ENCODE measurements at places on chromosomes 3 and 15.

DNA sequence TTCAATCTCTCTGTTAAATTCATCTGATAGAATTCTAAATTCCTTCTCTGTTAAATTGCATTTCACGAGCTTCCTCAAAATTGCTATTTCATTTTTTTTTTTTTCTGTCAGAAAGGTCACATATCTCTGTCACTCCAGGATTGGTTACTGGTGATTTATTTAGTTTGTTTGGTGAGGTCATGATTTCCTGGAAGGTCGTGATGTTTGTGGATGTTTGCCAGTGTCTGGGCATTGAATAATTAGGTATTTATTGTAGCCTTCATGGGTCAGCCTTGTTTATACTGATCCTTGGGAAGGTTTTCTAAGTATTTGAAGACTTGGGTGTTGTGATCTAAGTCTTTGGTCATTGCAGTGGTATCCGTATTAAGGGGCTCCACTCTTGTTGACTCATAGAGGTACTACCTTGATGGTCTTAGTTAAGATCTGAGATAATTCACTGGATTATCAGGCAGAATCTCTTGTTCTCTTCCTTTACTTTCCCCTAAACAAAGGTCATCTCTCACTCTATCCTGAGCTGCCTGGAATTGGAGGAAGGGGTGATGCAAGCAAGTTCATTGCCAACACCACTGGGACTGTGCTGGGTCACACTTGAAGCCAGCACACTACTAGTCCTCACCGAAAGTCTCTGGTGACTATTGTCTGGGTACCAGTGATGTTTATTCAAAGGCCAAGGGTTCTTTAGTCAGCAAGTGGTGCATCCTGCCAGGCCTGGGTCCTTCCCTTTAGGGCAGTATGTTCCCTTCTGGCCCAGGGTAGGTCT is 231.1 kb downstream of the GBE1 start:
- H3K36me3 ChIP-seq: peaks cover 1% of the 10 kb centered on the region
- no peak overlapping the region for H3K4me3 ChIP-seq
- no peaks in the 10 kb centered on the region for H3K27me3 ChIP-seq
- no peaks in the 10 kb centered on the region for H3K4me1 ChIP-seq

DNA sequence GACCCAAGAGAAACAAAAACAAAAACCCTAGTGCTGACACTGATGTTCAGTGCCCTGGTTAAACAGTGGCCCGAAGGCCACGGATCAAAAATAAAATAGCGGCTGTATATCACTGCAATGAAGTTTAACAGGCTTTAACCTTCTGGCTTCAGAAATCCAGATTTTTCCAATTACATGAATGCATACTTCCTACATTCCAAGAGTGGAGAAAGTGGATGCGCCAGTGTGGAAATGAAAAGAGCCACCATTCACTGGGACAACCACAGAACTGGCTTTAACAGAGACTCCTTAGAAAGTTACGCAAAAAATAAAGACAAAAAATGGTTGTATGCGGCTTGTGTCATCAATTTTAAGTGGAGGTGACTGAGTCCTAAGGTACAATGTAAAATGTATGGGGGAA is 522.2 kb downstream of the FHIT start:
- no peak overlapping the region for H3K27ac ChIP-seq
- H3K4me3 ChIP-seq: no peak overlapping the region
- H3K4me1 ChIP-seq: no peaks in the 10 kb centered on the region
- DNase-seq: no peak

DNA sequence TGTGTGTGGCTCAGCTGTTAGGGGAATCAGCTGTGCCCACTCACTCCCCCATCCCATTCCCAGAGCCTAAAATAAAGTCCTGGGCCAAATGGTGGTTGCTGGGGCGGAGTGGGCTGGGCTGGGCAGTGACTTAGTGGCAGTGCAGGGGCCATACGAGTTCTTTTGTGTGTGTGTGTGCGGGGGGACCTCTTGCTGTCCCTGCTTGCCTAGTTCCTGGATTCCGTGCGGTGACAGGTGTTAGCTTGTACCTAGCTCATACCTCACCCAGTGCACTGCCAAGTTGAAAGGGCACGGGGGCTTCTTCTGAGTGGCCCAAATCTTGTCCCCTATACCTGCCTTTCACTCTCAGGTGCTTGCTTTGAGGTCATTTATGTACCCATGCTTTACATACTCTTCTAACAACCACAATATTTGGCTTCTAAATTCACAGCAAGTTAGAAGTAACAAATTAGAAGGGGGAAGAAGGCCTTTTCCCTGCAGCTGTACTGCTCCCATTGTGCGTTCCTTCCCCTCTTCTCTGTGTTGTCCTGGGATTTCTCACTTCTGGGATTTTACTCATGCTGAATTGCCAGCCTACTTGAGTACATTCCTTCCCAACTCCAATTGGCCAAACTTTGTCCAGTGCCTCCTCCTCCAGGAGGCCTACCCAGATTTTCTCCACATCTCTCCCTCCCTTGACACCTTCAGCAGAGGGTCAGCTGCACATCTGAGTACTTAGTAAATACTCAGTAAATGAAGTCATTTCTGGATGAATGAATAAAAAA is 66.3 kb upstream of the POLG start:
- no peaks in the 10 kb centered on the region for H3K36me3 ChIP-seq
- H3K27ac ChIP-seq: no peak overlapping the region
- H3K4me3 ChIP-seq: peak overlapping the region; percentile 69

GRCh38 chr3:25587526-25587925 is 77.2 kb downstream of the TOP2B start:
- H3K4me3 ChIP-seq: no peak overlapping the region
- H3K27ac ChIP-seq: no peak overlapping the region
- no peak for DNase-seq

DNA sequence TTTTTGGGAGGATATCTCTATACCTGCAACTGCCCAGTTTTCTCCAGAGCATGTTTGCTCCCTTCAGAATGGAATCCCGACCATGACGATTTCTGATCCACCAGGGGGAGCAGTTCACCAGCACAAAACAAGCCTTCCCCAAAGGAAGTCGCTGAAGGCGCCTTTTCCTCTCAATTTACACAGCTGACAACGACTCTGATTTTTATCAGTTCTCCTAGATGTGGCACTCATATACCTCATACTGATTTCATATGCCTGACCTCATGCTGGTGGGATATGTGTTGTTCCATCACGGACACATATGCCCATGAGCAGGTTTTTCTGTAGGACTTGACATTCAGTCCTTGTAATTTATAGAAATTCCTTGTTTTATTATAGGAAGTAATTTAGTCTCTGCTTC is 1028.2 kb downstream of the MCTP2 start:
- no peaks in the 10 kb centered on the region for H3K36me3 ChIP-seq
- no peaks in the 10 kb centered on the region for H3K27me3 ChIP-seq
- DNase-seq: peak; percentile 47
- H3K27ac ChIP-seq: no peak overlapping the region
- H3K4me3 ChIP-seq: no peak overlapping the region

- no peak overlapping the region for H3K27ac ChIP-seq
- no peaks in the 10 kb centered on the region for H3K36me3 ChIP-seq
- no peaks in the 10 kb centered on the region for H3K4me1 ChIP-seq
- no peak for DNase-seq
- no peak overlapping the region for H3K4me3 ChIP-seq
Observed at GRCh38 chr3:185797993-185798830, 26.6 kb downstream of the IGF2BP2 start.

- no peaks in the 10 kb centered on the region for H3K36me3 ChIP-seq
- H3K27me3 ChIP-seq: no peaks in the 10 kb centered on the region
- no peak overlapping the region for H3K4me3 ChIP-seq
- H3K27ac ChIP-seq: no peak overlapping the region
- H3K4me1 ChIP-seq: no peaks in the 10 kb centered on the region
Observed at GRCh38 chr15:89038146-89038545, 50.1 kb upstream of the ABHD2 start.

GRCh38 chr15:96959501-96959900 is 629.0 kb downstream of the NR2F2 start:
- no peak for DNase-seq
- H3K4me3 ChIP-seq: no peak overlapping the region
- H3K27me3 ChIP-seq: no peaks in the 10 kb centered on the region
- no peaks in the 10 kb centered on the region for H3K36me3 ChIP-seq
- H3K4me1 ChIP-seq: no peaks in the 10 kb centered on the region

DNA sequence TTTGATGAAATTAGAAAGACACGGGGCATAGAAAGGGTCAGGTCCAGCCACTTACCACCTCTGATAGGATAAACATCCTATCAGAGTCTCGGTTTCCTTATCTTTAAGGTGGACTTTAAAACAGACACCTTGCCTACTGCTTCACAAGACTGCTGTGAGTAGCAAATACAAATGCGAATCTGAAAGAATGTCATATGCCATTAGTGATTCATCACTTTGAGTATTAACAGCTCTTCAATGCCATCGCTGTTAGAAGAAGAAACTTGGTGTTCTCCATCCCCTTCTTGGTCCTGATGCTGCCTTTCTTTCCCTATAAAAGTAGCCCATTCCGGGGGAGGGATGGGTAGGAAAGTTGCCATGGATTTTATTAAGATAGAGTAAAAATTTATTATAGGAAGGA is 220.2 kb downstream of the RORA start:
- H3K4me1 ChIP-seq: no peaks in the 10 kb centered on the region
- no peak overlapping the region for H3K4me3 ChIP-seq
- no peak for DNase-seq

DNA sequence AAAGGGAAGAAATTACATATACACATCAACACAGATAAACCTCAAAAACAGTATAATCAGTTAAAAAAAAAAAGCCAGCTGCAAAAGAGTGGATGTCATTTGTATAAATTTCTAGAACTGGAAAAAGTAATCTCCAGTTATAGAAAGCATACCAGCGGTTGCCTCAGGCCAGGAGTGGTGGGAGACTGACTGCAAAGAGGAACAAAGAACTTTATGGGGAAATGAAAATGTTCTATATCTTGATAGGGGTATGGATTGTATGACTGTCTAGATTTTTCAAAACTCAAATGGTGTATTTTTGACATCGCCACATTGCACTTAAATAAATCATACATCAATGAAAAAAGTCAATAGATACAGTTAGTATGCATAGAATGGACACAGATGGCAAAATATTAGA is 241.6 kb downstream of the SCAPER start:
- H3K27ac ChIP-seq: no peak overlapping the region
- no peak overlapping the region for H3K4me3 ChIP-seq
- no peaks in the 10 kb centered on the region for H3K36me3 ChIP-seq
- no peaks in the 10 kb centered on the region for H3K4me1 ChIP-seq

GRCh38 chr15:26690778-26691177 is 82.1 kb downstream of the GABRB3 start:
- DNase-seq: no peak
- no peaks in the 10 kb centered on the region for H3K36me3 ChIP-seq
- H3K4me3 ChIP-seq: no peak overlapping the region
- H3K4me1 ChIP-seq: no peaks in the 10 kb centered on the region
- no peak overlapping the region for H3K27ac ChIP-seq

DNA sequence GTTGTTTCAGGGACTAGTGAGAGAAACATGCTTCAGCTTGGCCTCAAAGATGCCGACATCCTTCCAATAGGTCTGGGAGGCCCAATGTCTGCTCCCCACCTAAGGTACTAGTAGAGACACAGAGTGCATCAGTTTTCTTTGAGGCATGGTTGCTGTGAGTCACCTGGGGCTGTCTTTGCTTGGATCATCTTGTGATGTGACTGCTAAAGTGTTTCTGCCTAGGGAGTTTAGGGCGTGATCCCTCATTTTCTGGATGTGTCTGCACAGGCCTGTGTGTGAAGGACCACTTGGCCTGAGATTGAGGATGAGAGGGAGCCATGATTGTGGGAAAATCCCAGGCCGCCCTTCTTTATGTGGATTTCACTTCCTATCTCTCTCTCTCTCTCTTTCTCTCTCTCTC is 4.8 kb downstream of the GASK1A start:
- H3K4me1 ChIP-seq: no peaks in the 10 kb centered on the region
- H3K27ac ChIP-seq: no peak overlapping the region
- H3K4me3 ChIP-seq: no peak overlapping the region
- H3K27me3 ChIP-seq: peaks cover 3% of the 10 kb centered on the region
- no peak for DNase-seq
- no peaks in the 10 kb centered on the region for H3K36me3 ChIP-seq

DNA sequence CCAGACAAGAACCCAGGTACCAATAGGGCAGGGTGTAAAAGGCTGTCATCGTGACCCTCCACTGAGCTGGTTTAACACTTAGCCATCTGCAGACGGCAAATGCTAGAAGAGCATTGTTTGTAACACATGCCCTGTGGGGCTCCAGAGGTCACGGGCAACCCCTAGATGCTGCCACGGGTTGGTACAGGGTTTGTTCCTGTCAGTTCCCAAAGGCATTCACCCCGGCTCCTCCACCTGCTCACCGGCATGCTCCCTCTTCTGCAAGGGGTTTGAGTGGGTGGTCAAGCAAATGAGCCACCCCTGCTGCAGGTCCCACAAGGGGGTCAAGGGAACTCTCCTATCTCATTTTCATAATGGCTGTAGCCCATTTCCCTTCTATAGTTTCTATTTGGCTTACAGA is 229.3 kb downstream of the ZPLD1 start:
- H3K36me3 ChIP-seq: no peaks in the 10 kb centered on the region
- DNase-seq: no peak
- H3K4me1 ChIP-seq: no peaks in the 10 kb centered on the region
- no peak overlapping the region for H3K4me3 ChIP-seq
- no peaks in the 10 kb centered on the region for H3K27me3 ChIP-seq

DNA sequence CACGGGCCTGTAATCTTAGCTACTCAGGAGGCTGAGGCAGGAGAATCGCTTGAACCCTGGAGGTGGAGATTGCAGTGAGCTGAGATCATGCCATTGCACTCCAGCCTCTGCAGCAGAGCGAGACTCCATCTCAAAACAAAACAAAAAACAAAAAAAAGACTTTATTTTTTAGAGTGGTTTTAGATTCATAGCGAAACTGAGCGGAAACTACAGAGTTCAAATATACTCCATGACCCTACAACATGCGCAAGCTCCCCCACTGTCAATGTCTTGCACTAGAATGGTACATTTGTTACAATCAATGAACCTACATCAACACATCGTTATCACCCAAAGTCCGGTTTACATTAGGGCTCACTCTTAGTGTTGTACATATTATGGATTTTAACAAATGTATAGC is 2.2 kb upstream of the CRTAP start:
- H3K27me3 ChIP-seq: no peaks in the 10 kb centered on the region
- no peak overlapping the region for H3K4me3 ChIP-seq
- H3K4me1 ChIP-seq: peaks cover 24% of the 10 kb centered on the region

GRCh38 chr3:184884359-184885017 is 72.5 kb downstream of the VPS8 start:
- H3K4me1 ChIP-seq: peaks cover 9% of the 10 kb centered on the region
- no peak overlapping the region for H3K4me3 ChIP-seq
- peak overlapping the region; percentile 17 for H3K27ac ChIP-seq
- H3K36me3 ChIP-seq: no peaks in the 10 kb centered on the region
- peak; percentile 55 for DNase-seq

Measured in GM12878 (cell line).